ENCODE measurements at places on chromosomes 1 and 21.

GRCh38 chr1:17350083-17350482 lies 21.9 kb upstream of the PADI6 start:
- DNase-seq = no peak

GRCh38 chr1:93692451-93692861 lies 10.8 kb upstream of the BCAR3 start:
- DNase-seq = no peak

DNA sequence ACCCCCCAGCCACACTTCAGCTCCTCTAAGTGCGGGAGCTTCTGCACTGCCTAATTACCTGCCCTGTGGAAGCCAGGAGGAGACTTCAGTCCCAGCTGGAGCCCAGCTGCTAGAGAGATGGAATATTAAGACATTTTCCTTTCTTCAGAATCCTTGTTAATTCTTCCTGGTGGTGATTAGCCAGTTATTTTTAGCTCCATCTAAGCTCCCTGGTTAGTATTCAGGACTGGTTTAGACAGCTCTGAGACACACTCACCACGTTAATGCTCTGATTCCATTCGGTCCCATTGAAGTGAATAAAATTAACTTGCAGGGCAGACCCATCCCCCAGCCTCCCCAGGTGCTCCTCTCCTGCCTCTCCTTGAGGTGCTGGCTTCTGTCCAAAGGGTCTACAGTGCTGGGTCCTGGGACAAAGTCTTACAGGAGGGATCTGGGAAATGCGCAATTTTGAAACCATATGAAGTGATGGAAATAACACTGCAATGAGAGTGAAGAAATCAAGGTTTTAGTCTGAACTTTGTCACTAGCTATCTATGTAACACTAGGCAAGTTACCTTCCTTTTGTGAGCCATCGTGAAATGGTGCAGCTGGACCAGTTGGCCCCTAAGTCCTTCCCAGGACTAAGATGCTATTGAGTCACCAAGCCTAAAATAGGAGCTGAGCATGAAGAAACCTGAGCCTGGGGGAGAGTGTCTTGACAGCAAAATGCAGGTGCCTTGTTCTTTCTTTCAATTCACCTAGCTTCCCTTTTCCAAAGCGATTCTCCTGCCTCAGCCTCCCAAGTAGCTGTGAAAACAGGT lies 117.4 kb upstream of the ATP1A1 start:
- no peak for DNase-seq

- peak; percentile 51 for DNase-seq
Observed at GRCh38 chr1:21937372-21938121, 437 bp upstream of the HSPG2 start.

DNA sequence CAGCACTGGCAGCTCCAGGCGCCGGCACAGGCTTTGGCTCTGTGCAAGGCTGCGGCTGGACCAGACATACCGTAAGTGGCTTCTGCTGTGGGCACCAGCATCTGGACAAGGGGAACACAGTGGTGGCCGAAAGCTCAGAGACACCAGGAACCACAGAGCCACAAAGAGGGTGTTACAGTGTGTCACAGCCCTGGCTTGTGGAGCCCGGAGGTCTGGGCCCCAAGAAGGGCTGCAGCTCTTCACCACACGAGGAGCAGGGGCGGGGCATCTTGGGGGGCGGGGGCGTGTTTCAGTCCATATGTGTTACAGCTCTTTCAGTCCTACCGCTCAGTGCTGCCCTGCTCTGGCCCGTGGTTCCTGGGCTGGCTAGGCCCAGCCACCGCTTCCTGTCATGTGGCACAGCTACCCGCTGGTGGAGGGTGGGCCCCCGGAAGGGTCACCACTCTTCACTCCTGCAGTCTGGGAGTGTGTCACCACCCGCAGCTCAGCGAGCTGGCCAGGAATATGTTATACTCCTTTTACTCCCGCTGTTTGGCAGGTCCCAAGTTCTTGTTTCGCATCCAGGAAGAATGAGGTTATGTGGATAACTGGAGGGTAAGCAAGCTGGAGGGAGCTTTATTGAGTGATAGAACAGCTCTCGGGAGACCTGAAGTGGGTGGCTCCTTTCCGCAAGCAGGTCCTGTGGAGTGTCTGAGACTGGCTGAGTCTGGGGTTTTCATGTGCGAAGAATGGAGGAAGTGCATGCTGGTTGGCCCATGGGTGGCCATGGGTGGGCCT lies 3.3 kb upstream of the LSM10 start:
- peak; percentile 96 for DNase-seq

GRCh38 chr1:38327559-38327973 lies 281.0 kb upstream of the POU3F1 start:
- no peak for DNase-seq

DNA sequence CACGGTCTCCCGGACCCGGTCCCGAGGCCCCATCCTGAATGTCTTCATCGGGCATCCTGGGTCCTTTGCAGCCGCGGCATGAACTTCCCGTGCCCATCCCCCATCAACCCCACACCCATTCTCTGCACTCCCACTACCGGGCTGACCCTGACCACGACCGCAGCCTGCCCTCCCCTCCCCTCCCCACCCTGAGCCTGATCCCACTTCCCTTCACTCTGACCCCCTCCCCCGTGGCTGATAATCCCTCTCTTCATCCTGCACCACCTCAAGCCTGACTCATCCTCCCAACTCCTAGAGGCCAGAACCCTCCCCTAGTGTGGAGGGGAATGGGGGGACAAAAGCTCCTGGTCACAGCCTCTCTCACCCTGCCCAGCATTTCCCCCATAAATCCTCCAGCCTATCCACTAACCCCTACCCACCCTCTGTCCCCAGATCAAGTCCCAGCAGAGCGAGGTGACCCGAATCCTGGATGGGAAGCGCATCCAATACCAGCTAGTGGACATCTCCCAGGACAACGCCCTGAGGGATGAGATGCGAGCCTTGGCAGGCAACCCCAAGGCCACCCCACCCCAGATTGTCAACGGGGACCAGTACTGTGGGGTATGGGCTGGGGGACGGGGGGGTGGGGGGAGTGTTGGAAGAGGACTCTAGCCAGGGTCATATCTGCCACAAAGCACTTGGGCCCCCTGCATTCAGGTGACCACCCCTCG lies 602 bp downstream of the SH3BGRL3 start:
- peak; percentile 76 for DNase-seq

DNA sequence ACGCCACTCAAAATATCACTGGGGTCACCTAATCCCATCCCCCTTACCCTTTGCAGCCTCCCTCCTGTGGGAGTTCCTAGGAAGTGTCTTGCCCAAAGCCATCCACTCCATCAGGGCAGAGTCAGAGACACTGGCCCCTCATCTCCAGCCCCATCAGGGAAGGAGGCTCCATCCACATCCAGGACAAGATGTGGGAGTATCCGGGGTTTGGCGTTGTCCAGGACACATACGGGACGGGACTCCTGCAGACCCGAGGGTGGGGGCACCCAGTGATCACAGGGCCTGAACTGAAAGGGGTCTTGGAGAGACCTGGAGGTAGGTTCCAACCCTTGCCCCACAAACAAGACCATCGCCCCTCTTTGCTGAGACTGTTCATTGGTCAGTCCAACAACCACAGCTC lies 348.2 kb downstream of the MATN1 start:
- no peak for DNase-seq

DNA sequence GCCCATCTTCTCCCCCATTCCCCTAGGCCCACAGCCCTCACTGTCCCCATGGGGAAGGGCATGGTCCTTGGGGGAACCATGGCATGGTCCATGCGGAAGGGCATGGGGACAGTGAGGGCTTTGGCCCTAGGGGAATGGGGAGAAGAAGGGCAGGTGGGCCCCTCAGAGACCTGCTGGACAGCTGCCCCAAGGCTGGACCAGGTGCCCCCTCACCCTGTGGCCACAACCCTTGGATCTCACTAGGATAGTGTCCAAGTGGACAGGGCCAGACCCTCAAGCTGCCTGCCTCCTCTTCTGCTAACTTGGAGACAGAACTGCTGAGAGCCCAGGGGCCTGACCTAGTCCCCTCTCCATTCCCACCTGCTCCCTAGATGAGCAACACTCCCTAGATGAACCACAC lies 12.4 kb upstream of the SMYD3 start:
- DNase-seq = no peak

- DNase-seq = no peak
Observed at GRCh38 chr1:157197906-157198435, 59.8 kb upstream of the ETV3 start.

- peak; percentile 5 for DNase-seq
Observed at GRCh38 chr1:203692565-203693470, 66.2 kb downstream of the ATP2B4 start.

DNA sequence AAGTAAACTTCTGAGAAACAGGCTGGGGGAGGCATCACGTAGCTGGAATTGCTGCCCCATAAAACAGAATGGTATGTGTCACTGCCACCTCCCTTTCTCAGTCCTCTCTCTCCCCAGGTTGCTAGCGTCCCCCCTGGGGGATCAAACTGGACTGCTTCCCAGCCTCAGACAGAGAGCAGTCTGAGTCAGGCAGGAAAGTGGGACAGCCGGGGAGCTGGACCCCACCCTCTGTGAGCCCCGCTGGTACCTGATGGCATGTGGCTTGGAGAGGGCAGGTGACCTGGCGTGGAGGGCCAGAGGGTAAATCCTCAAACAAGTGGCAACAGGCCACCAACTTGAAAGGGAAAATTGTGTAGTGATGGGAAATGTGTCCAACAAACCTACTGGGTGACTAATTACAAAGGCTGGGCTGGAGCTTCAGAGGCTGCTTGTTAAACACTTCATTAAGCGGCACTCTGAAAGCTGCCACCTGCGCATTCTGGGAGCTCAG lies 1.0 kb upstream of the SFN start:
- no peak for DNase-seq

DNA sequence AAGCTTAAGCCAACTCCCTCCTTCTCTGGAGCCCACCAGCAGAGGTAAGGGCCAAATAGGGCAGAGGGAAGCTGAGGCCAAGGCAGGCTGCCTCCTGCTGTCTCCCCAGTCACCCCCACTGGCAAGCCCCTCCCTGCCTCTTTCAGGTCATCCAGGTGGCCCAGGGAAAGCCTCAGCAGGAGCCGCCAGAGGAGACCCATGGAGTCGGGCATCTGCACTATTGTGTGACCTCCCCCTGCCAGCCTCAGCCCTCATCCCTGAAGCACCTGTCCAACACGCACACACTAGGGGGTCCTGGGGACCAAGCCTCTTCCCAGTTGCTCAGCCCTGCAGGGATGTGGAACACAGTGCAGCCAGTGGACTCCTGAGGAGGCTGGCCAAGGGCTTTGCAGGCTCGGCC lies 5.3 kb upstream of the NAXE start:
- DNase-seq = no peak

- no peak for DNase-seq
Observed at GRCh38 chr1:223230161-223230881, 87.3 kb upstream of the TLR5 start.

GRCh38 chr1:35675773-35676172 lies 34.4 kb upstream of the PSMB2 start:
- no peak for DNase-seq

- peak; percentile 96 for DNase-seq
Observed at GRCh38 chr1:87826681-87827251, 498.1 kb downstream of the LMO4 start.
